ENCODE measurements at places on chromosomes 1 and 21. TPM values are rescaled to one million over a fixed set of nuclear protein-coding genes. Genes with fewer than 3 reads are reported as not detected.

GRCh38 chr1:167774710-167775109 lies 52.9 kb downstream of the MPZL1 start:
- H3K4me1 ChIP-seq: no peaks in the 10 kb centered on the region
- H3K27me3 ChIP-seq: no peaks in the 10 kb centered on the region
- H3K36me3 ChIP-seq: peaks cover 13% of the 10 kb centered on the region
- H3K4me3 ChIP-seq: no peak overlapping the region

DNA sequence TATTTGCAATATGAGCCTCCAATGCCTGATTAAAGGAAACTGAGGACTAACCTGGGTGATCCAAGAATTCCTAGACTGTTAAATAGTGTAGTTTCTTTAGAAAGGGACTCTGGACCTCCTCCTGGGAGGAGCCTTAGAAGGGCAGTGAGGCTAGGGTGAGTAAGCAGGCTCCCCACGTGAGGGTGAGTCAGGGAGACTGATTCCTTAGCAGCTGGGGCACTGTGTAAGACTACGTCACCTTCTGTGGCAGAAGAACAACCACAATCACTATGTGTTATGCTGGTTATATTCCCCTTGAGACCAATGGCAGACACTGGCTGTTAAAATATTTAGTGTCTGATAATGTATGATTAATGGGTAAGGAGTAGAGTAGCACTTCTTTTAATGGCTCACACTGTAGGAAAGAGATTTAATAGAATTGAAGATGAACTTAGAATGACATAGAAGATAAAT lies 53.3 kb upstream of the SYT14 start:
- H3K27ac ChIP-seq: no peak overlapping the region
- peaks cover 5% of the 10 kb centered on the region for H3K4me1 ChIP-seq
- H3K27me3 ChIP-seq: no peaks in the 10 kb centered on the region
- no peaks in the 10 kb centered on the region for H3K36me3 ChIP-seq

DNA sequence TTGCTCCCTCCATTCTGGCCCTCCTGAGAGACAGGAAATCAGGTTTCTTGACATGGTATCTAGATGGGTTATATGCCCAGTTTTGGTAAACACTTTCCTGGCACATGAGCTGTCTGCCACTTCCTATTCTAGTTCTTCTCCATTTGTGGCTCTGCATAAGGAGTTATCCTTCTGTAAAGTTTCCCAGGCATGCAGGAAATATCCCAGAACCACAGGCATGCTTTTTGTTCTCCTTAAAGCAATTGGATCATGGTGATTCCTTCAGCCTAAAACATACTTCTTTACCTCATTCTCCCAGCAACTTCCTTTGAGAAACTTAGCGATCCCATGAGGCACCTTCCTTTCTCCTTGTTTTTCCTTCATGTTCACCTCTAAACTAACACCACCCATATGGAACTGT lies 199.8 kb downstream of the CRB1 start:
- no peak for DNase-seq
- no peaks in the 10 kb centered on the region for H3K36me3 ChIP-seq
- H3K4me3 ChIP-seq: no peak overlapping the region
- no peak overlapping the region for H3K27ac ChIP-seq
- no peaks in the 10 kb centered on the region for H3K27me3 ChIP-seq
- peaks cover 14% of the 10 kb centered on the region for H3K4me1 ChIP-seq

GRCh38 chr1:84677415-84678099 lies 12.7 kb downstream of the SSX2IP start:
- peaks cover 2% of the 10 kb centered on the region for H3K4me1 ChIP-seq
- H3K36me3 ChIP-seq: no peaks in the 10 kb centered on the region
- no peak for DNase-seq
- no peaks in the 10 kb centered on the region for H3K27me3 ChIP-seq
- H3K4me3 ChIP-seq: no peak overlapping the region

LCE1A gene
- total RNA-seq: not detected

KNCN gene
- total RNA-seq: not detected

S100B gene
- total RNA-seq: 3.0 TPM

DNA sequence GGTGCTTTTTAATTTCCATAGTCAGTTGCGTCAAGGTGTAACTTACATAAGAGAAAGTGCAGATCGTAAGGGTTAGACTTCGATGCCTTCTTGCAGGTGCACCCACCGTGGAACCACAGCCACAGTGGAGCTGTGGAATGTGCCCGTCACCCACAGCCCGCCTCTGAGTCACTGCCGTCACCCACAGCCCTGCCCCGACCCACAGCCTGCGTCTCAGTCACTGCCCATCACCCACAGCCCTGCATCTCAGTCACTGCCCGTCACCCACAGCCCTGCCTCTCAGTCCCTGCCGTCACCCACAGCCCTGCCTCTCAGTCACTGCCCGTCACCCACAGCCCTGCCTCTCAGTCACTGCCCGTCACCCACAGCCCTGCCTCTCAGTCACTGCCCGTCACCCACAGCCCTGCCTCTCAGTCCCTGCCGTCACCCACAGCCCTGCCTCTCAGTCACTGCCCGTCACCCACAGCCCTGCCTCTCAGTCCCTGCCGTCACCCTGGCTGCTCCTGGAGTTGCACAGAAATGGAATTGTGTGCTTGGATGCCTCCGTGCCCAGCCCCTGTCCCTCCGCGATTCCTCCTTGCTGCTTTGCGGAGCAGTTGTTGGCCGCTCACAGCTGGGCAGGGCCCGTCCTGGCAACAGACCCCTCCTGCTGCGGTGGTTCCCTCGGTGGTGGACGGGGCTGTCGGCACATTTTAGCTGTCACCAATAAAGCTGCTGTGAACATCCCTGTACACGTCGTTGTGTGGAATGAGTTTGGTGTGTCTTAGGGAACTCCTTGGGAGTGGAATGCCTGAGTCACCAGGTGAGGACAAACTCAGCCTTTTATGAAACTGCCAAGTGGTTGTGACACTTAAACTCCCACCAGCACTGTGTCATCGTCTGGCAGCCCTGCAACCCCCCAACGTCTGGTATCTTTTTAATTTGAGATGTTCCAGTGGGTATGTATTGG lies 44.9 kb upstream of the COL6A2 start:
- H3K36me3 ChIP-seq: no peaks in the 10 kb centered on the region
- DNase-seq: no peak
- no peaks in the 10 kb centered on the region for H3K27me3 ChIP-seq
- no peak overlapping the region for H3K27ac ChIP-seq
- H3K4me3 ChIP-seq: no peak overlapping the region

GRCh38 chr1:41345434-41346075 lies 15.7 kb upstream of the FOXO6 start:
- no peaks in the 10 kb centered on the region for H3K4me1 ChIP-seq
- H3K4me3 ChIP-seq: no peak overlapping the region
- no peak overlapping the region for H3K27ac ChIP-seq
- H3K36me3 ChIP-seq: no peaks in the 10 kb centered on the region
- DNase-seq: no peak

- H3K36me3 ChIP-seq: no peaks in the 10 kb centered on the region
- H3K27me3 ChIP-seq: no peaks in the 10 kb centered on the region
- no peak overlapping the region for H3K27ac ChIP-seq
- H3K4me1 ChIP-seq: peaks cover 12% of the 10 kb centered on the region
- no peak overlapping the region for H3K4me3 ChIP-seq
- peak; percentile 50 for DNase-seq
These were observed 207.9 kb upstream of the C1orf87 start for GRCh38 chr1:60281360-60281932.

NPL gene
- total RNA-seq: 6.8 TPM

- peak overlapping the region; percentile 2 for H3K27ac ChIP-seq
- H3K27me3 ChIP-seq: no peaks in the 10 kb centered on the region
- no peak for DNase-seq
- peaks cover 9% of the 10 kb centered on the region for H3K36me3 ChIP-seq
- peaks cover 22% of the 10 kb centered on the region for H3K4me1 ChIP-seq
These were observed 88.8 kb upstream of the SLFNL1 start for GRCh38 chr1:41110286-41110685.

GRCh38 chr1:116119876-116120275 lies 8.7 kb downstream of the MAB21L3 start:
- no peak for DNase-seq
- no peaks in the 10 kb centered on the region for H3K4me1 ChIP-seq
- no peak overlapping the region for H3K4me3 ChIP-seq

FCN3 gene
- total RNA-seq: 2.3 TPM
